ENCODE measurements at places on chromosomes 4 and X.
A peak's percentile ranks its signal among the peaks of the same experiment; 100 is the strongest.

- no peak for DNase-seq
These were observed 639.7 kb downstream of the TRIML1 start for GRCh38 chr4:188778905-188779304.

- DNase-seq: no peak
These were observed 723.9 kb downstream of the FAT4 start for GRCh38 chr4:126038502-126039144.

- DNase-seq: no peak
These were observed 42.1 kb downstream of the TRIM61 start for GRCh38 chr4:164935363-164935762.

DNA sequence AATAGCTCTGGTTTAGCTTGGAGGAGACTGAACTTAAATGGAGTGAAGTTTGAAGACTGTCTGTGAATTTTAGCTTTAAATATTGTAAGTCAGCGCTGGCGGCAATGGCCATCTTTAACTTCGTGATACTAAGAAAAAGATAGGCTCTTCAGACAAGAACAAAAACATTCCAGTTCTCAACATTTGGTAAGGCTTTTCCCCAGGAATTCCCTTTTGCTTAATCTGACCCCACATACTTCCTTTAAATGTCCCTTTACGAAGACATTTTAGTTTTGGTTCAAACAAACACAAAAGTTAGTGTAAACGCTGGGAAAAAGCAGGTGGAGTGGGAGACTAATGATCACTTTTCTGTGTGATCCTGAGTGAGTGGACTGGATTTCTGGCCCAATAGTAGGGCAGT is 106.2 kb downstream of the MAML3 start:
- DNase-seq: no peak

- DNase-seq: no peak
These were observed 46.1 kb upstream of the EOLA2 start for GRCh38 chrX:149984411-149984810.

- peak; percentile 71 for DNase-seq
These were observed 26.9 kb downstream of the ASB9 start for GRCh38 chrX:15242899-15243555.

DNA sequence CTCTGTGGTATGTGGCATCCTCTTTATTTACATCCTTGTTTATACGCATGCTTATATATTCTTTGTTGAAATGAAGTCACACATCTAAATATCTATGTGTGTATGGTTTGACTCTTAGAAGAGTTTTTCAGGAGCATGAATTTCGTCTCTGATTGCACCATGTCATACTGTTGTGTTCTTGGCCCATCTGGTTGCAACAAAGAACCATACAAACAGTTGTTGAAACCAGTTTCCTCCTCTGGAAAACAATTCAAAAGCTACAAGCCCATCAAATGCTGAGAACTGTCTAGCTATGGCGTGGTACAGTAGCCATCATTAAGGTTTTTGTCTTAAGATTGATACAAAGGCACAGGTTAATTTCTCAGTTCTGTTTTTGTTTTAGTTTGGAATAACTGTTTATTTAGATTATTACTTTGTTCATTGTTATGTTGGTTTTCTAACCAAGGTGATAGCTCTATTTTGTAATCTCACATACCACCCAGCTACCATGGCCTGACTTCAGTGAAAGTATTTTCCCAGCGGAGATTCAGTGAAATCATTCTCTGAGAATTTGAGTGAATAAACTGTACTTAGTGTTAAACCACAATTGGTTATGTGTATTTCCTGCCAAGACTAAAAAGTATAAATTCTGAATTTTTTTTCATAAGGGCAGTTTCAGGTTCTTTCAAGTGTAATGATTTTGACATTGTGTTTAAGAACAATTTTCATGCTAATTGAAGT is 91.0 kb downstream of the ARHGAP24 start:
- DNase-seq: no peak

DNA sequence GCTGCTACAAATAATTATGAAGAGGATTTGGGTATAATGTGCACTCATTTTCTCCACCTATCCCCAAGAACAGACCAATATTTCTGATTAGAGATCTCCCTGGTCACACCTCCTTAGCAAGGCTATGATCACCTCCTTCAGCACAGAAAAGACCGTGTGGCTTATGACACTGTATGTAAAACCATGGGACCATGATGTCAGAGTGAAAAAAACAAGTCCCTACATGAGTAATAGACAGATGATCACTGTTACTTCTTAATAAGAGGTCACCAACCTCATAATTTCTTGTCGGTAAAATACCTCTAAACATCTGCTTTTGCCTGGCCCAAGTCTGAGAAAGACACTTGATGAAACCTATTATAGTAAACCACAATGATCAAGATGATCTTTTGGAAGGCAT is 330.6 kb upstream of the F9 start:
- DNase-seq: no peak

- no peak for DNase-seq
These were observed 201.0 kb downstream of the MAB21L2 start for GRCh38 chr4:150782921-150783320.

DNA sequence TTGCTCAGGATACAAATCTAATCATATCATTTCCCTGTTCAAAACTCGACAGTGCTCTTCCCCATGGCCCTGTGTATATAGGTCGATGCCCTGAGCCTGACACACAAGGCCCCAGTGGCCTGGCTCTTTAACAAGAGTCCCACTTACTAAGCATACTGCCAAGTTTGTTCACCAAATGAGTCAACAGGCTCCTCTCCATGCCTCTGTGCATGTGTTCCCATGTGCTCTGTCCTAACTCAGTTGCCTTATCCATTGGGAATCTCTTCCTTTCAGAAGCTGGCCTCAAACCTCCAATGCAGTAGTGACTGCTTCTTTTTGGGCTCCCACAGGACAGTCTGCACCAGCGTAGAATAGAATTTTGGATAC is 18.9 kb upstream of the CXCR3 start:
- peak; percentile 12 for DNase-seq

- no peak for DNase-seq
These were observed 13.9 kb downstream of the CASP3 start for GRCh38 chr4:184635381-184635780.

- no peak for DNase-seq
These were observed 23.7 kb upstream of the UNC5C start for GRCh38 chr4:95572304-95572991.

GRCh38 chr4:151227731-151228130 is 49.2 kb upstream of the PRSS48 start:
- DNase-seq: peak; percentile 100

GRCh38 chr4:55096045-55096444 is 29.4 kb downstream of the KDR start:
- no peak for DNase-seq

DNA sequence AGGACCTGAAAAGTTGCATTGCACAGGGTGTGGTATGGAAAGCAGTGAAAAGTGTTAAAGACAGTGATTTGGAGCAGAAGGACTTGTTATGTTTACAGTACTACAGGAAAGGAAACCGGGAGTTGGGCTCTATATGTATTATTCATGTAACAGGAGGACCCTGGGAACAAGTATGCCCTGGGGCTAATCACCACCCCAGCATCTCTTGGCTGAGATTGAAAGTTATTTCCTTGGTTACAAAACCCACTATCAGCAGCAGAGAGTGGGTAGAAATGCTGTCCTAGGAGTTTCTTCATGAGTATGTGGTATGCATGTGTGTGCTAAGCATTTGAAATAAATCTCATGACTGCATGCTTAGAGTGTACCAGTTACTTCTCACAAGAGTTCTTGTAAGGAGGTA is 46.9 kb downstream of the STK32B start:
- no peak for DNase-seq

DNA sequence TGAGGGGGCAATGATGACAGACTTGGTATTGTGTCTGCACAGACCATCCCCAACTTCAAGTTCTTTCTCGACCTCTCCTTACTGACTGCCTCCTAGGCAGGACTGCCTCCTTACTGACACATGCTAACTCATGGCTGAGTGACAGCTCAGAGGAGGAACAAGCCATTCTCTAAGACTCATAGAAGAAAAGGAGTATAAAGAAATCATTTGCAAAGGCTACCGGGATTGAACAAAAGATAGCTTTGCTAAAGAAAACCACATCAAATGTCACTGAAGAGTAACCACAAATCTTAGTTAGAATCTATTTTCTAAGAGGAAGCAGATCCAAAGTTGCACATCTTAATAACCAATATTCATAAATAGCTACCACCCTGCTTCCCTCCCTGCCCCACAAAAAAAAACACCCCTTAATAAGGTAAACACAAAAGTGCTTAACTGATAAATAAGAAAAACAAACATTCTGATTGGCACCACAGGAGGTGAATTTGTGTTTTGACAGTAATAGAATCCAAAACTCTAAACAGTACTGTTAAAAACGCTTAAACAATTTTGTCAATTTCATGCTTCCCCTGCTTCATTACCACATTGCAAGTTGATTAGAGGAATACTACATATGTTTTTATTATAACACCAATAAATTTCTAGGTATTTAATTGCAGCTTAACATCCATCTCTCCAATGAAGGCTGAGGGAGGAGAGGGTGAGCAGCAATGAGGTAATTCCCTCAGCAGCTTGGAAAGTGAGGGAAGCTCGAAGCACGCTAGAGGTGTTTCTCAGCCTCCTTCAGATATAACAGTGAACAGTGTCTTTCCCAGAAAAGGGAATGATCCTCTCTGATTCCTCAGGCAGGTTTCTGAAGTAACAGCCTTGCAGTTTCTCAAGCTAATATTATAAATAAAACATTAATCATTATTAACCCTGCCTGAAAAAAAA is 160.0 kb downstream of the HNRNPD start:
- no peak for DNase-seq

DNA sequence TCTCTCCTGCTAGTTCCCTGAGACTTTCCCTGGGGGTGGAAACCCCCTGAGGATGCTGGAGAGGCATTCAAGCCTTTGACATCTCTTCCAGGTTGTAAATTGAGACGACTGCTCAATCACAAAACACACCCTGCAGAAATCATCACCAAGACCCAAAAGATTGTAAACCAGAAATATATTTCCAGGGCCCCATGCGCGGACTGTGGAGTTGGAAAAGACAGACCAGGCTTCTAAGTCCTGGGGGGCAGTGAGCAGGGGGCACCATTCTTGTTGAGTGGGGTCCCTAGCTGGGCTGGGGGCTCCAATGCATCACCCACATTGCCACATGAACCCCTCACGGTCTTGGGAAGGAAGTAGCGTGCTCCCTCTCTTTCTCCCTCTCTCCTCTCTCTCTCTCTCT is 87.9 kb upstream of the C4orf50 start:
- DNase-seq: no peak

DNA sequence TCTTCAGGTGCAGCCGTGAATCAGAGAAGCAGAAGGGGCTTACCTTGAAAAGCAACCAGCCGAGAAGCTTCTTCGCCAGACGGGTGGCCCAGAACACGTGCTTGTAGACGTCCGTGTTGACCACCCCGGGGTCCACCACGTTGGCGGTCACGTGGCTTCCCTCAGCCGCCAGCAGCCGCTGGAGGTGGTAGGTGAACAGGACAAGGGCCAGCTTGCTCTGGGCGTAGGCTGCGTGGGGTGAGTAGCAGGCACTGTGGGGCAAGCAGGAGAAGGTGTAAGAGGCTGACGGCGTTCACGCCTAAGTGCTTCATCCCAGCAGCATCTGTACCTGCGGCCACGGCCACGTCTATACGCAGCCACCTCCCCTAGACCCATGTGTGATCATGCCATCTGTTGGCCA is 257.8 kb downstream of the DHRSX start:
- no peak for DNase-seq

GRCh38 chr4:73761856-73762255 is 21.5 kb downstream of the CXCL8 start:
- DNase-seq: peak; percentile 48

DNA sequence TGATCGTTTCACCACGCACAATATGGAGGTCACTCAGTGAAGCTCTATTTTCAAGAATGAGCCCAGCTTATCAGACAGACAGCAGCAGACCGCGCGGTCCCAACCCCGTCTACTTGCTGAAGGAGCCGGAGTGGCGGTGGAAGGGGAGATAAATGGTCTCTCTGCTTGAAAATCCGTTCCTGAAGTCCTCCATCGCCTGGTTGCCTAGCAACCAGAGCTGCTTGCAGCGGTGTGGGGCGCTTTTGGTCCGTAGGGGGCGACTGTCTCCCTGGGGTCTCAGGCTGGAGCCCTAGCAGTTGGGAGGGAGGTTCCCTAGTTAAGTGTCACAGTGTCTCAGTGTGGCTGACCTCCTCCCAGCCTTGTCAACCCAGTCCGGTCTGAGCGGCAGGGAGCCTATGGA is 8.3 kb upstream of the DLG3 start:
- no peak for DNase-seq

Measured in dermis microvascular lymphatic vessel endothelial cell (primary cell).